ENCODE measurements at places on chromosomes 12 and 14.
A peak's percentile ranks its signal among the peaks of the same experiment; 100 is the strongest.

GRCh38 chr14:93859957-93860356 lies 67.2 kb upstream of the FAM181A start:
- no peak for DNase-seq

DNA sequence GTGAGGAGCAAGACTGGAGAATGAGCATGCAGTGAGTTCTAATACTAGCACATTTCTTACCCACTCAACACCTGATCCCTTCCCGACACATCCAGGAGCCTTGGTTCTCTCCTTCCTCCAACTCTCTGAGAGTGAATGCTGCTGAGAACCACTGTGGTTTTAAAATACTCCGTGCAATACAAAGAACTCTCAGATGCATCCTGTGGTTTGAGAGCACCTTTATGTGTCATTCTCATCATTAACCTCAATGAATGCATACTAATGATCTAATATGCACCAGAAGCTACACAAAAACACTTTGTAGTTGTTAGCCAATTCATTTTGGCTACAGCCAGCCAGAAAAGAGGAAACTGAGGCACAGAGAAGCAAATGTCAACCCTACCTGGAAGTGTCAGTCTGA lies 87.6 kb downstream of the GALNT8 start:
- DNase-seq = no peak

DNA sequence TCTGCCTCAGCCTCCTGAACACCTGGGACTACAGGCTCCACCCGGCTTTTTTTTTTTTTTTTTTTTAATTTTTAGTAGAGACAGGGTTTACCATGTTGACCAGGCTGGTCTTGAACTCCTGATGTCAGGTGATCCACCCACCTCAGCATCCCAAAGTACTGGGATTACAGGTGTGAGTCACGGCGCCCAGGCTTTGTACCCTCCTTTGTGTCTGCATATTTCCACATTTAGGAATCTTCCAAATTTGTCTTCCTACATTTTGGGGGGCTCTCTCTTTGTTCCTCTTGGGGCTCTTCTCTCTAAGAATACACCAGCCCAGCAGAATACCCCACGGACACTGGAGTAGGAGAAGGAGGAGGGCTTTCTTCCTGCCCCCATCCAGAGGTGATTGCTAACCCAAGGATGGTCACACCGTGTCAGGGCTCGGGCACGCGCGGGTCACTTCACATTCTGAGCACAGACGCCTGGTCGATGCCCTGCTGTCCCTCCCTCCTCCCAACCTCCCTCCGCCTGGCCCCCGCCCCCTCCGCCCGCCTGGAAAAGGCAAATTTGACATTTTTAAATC lies 2.1 kb upstream of the DNAJC22 start:
- DNase-seq = no peak

DNA sequence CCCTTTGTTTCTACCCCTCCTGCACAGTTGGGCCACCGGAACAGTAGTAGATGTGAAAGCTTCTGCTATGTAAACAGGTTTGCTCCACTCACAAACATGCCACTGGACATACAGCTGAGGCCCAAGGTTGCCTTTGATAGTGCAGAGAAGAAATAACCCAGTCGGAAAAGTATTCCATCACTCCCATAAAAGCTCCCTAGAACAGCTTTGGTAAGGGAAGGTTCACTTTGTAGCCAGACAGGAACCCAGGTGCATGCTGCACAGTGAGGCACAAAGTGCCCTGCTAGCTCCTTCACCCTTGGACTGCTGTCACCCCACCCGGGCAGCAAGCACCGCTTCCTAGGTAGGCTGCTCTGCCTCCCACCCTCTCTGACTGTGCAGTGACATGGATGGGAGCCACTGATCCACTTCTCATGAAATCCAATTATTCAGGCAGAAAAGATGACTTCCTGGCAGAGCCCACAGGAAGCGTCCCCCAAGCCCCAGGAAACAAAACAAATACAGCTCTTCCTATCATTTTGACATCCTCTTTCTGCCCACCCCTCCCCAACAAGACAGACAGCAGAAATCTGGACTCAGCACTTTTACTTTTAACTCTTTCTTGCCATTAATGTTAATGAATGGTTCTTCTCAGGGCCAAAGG lies 100.2 kb downstream of the SRGAP1 start:
- no peak for DNase-seq

GRCh38 chr12:3043406-3043805 lies 33.8 kb upstream of the TSPAN9 start:
- DNase-seq = no peak

DNA sequence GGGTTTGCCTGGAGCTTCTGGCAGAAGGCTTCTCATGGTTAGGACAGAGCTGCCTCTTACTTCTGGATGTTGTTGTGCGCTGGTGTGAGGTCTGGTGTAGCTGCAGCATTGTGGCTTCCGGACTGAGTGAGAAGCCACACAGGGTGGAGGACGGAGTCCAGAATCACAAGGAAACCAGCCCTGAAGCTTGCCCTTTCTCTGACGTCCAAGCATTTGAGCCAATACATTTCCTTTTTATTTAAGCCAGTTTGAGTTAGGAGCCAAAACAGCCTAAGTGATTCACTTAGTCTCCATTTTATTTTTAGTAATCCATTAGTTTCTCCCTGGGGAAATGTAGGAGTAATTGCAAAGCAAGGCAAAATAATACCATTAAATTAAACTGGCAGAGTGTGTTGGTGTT lies 402.4 kb upstream of the RGS6 start:
- no peak for DNase-seq

GRCh38 chr12:53213348-53213747 lies 6.3 kb upstream of the ITGB7 start:
- peak; percentile 85 for DNase-seq

DNA sequence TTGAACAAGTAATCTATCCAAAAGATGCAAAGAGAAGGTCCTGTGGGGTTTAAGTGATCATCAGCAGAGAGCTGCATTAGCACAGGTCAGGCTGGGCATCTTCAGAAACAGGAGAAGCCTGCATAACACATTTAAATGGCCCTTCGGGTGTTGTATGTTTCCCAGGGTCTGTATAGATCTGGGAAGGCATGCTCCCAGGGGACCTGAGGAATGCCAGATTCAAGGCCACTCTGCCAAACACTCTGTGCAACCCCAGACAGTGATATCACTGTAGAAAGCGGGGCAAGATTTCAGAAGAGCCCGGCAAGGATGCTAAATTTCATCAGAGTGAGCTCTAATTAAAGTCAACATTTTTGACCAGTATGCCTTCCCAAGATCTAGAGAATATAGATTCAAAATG lies 92.9 kb downstream of the ARMH4 start:
- DNase-seq = no peak

GRCh38 chr14:62614122-62614521 lies 431.1 kb downstream of the KCNH5 start:
- no peak for DNase-seq

DNA sequence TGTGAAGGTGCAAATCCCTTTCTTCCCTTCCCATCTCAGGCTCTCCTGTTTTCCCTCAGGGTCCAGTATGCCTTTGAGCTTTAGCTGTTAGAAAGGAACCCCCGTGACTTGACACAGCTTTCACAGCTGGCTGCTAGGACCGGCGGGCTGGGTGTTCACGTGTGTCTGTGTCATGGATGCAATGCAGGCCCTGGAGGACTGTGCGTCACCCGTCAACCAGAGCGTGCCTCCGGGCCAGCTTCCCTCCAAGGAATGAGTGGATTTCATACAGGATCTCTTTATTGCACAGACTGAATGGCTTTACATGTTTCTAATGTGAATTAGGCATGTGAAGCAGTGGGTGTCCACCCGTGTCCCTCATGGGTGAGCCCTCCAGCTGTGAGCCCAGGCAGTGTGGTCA lies 77.4 kb downstream of the AACS start:
- no peak for DNase-seq

DNA sequence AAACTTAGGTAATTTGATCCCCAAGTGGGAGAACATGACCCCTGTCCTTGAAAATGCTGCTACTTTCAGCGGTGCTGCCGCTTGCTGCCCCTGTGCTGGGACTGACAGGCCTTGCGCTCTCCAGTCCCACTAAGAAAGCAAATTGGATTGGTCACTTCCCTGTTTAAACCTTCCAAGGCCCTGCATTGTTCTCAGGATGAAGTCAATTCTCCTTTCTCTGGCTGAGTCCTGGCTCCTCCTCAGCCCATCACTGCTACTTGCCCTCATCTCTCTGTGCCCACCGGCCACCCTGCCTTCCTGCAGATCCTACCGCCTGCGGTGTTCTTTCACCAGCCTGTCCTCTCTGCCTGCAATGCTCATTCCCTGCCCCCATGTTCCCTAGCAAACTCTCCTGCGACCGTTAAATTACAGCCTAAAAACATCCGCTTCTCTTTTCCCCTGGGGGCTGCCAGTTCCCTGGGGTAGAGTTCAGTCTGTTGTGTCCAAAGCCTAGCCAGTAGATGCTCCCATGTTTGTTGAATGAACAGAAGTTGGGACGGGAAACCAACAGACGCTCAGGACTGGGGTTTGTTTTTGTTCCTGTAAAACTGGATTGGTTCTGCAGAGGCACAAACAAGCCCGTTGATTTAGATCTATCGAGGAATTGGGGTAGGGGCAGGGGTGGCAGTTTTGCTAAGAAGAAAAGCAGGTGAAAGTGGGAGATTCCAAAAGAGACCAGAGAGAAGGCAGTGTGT lies 127.3 kb upstream of the HIF1A start:
- no peak for DNase-seq

- no peak for DNase-seq
These were observed 44.7 kb upstream of the FBRSL1 start for GRCh38 chr12:132444957-132445883.

DNA sequence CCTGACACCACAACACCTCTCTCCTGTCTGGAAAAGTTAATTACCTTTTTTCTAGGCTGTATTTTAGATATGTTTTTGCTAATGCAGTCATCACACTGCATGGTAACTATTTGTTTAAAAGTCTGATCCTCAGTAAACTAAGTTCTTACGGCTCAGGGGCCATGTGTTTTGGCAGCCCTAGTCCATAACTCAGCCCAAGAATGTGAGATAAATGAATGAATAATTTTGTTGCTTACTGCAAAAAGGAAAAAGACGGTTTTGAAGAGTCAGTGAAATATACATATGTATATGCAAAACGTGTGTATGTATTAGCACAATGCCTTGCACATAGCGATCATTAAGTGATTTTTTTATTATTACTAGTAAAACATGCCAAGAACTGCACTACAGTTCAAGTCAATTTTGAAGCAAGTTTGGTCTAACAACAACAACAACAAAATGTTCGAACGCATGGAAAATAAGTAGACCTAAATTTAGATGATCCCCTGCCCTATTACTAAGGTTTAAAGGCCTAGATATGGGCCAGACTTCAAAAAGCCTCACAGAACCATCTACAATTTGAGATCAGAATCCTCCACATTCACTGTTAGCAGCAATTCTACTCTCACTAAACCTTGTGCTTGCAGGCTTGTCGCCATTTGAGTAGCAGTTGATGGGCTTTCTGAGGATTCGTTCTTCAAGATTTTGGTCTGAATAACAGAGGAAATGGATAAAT lies 140.0 kb downstream of the NDUFA12 start:
- no peak for DNase-seq

GRCh38 chr12:95440401-95440800 lies 33.6 kb upstream of the METAP2 start:
- peak; percentile 55 for DNase-seq

DNA sequence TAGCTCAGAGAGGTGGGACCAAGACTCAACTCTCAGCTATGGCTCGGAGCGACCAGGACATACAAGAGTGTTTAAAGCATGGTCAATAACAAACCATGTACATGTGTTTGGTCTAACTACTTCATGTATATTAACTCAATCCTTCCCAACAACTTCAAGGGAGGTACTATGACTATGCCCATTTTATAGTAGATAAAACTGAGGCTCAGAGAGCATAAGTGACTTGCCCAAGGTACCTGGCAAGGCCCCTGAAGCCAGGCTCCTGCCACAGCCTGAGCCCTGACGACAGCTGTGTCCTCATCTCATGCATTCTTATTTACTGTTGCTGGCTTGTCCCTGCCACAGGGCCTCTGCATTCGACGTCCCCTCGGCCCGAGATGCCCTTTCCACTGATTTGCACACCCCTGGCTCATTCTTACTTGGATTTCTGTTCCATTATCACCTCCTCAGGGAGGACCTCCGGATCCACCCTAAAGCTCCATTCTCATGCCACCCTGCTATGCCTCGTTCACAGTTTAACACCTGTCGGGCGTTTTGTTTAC lies 2.6 kb downstream of the TESC start:
- DNase-seq = no peak

GRCh38 chr14:23603103-23603502 lies 24.5 kb upstream of the JPH4 start:
- DNase-seq = no peak

DNA sequence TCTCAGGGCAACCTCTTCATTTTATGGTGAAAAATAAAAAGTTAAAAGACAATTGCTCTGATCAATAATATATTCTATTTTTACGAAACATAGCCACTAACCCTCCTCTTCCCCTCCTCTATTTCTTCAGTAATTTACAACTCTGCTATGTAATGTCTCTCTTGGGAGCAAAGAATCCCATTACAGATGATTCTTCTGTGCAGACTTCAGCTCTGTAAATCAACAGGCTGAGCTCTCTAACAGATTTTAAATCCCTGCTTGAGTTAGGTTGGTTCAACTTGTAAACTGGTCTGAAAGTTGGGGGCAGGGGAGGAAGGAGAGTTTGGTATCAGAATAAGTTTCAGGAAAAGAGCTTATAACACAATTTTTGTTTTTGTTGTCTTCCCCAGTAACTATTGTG lies 151.0 kb downstream of the SLC25A21 start:
- DNase-seq = no peak

DNA sequence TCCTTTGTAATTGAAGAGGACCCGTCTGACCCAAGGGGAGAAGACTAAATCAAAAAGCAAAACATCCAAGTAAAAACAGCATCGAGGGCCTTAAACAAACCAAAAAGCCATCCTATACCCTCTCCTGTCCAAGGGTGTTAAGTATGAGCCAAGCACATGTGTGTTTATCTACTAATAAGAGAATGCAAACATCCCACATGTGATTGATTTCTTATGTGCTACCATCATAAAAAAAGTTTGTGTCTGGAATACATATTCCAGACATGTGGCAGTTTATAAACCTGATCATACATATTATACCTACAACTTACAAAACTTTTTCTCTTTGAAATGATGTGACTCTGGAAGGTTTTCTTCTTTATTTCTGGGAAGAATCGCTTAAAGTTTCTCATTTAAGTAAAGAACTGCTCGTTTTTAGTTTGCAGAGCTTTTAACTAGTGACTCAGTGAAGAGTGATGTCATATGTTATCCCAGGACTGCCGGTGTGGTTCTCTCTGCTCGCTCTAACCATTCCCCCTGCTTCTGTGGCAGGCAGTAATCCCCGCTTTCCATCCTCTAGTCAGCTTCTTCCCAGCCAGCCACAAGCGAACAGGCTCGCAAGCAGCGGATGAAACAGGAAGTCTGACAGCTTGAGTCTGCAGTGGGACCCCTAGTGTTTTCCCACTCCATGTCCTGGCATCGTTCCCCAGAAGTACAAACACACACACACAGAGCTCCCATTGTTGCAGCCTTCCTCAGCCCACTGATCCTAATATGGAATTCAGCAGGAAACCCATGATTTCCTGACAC lies 431 bp upstream of the RHOJ start:
- peak; percentile 20 for DNase-seq

All from OCI-M1 (cell line).